ENCODE measurements at places on chromosomes 5 and 9. TPM values are rescaled to one million over a fixed set of nuclear protein-coding genes. Genes with fewer than 3 reads are reported as not detected.

Gene ANKRD18A
- polyA plus RNA-seq, result 7.6 TPM

Gene PAIP1
- polyA plus RNA-seq, result 96.6 TPM

Gene NCS1
- polyA plus RNA-seq, result 4.7 TPM

Gene ACSL6
- polyA plus RNA-seq, result 3.8 TPM

Gene CDKN2B-AS1
- 2.3 TPM for polyA plus RNA-seq

Gene TAF11L10
- not detected for polyA plus RNA-seq

Gene EGR1
- polyA plus RNA-seq, result 4.1 TPM

DNA sequence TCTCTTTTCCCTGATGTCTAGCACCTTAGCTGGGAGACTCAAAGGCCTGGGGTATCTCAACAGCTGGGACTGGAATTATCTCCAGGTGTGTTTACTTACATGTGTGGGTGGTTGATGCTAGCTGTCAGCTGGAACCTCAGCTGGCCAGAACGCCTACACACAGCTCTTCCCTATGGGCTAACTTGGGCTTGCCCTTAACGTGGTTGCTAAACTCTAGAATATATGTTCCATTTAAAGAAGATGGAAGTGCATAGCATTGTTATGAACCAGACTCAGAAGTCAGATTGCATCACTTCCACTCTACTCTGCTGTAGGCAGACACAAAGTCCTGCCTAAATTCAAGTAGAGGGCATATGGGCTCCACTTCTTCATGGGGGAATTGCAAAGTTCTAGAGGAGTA lies 29.3 kb downstream of the SGCD start:
- DNase-seq, result no peak
- H3K27me3 ChIP-seq, result no peaks in the 10 kb centered on the region
- no peaks in the 10 kb centered on the region for H3K4me1 ChIP-seq
- H3K27ac ChIP-seq, result no peak overlapping the region
- no peak overlapping the region for H3K4me3 ChIP-seq

DNA sequence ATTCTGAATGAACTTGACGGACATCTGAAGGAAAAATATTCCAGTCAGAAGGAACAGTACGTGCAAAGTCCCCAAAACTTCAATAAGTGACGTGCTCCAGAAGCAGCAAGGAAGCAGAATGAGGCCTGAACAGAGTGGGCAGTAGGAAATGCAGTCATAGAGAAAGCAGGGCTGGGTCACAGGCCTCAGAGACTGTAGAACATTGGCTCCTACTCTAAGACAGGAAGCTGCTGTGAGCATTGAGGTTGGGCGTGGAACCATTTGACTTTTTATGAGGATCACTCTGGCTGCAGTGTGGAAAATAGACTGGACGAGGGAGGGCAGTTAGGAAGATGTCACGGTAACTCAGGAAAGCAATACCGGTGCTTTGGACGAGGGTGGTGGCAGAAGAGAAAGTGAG lies 64.0 kb downstream of the DOCK8 start:
- DNase-seq, result no peak
- no peak overlapping the region for H3K27ac ChIP-seq
- H3K36me3 ChIP-seq, result no peaks in the 10 kb centered on the region
- H3K4me3 ChIP-seq, result no peak overlapping the region
- H3K27me3 ChIP-seq, result no peaks in the 10 kb centered on the region

DNA sequence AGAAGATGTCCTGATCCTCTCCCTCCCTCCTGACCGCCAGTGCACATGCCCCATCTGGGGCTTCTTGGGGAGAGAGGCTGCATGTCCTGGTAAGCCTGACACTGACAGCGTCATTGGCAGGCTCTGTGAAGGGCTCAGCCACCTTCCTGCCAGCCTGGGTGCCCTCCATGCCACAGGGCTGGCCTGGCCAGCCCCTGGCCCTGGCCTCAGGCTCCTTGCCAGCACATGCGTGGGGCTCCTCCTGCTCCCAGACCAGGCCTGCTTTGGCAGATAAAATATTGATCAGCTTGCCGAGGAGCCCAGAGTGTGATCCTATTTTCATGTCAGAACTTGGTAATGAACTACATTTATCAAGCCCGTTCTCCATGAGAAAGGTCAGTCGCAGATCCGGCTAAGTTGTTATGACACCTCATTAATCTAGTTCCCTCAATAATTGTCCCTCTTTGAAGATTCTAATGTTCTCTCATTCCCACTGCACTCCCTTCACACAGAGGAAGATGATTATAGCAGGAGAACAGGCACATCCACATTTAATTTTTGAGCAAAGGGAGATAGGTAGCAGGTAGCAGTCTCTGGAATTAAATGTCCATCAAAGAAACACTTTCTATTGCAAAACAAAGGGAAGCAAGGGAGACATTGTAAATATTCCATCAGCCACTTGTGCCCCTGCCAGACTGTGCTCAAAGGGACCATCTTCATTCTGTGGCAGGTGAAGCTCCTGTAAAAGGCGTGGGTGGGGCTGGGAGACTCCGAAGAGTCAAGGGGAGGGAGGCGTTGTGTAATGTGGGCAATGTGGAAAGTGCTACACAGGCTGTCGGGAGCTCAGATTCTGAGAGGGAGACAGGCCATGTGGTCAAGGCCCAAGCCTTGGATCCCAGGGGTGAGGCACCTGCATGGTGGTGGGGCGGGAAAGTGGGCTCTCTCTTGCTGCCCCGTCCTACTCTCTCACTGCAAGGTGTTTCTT lies 272.0 kb downstream of the HSPA4 start:
- no peak for DNase-seq
- H3K27me3 ChIP-seq, result peaks cover 4% of the 10 kb centered on the region
- no peak overlapping the region for H3K27ac ChIP-seq
- no peaks in the 10 kb centered on the region for H3K36me3 ChIP-seq

GRCh38 chr5:139747583-139748504 lies 47.8 kb upstream of the PSD2 start:
- no peak for DNase-seq
- peak overlapping the region; percentile 49 for H3K4me3 ChIP-seq
- H3K27ac ChIP-seq, result no peak overlapping the region
- H3K27me3 ChIP-seq, result 0 out of 2 replicates have a peak, but pooled peaks cover 2% of the 10 kb centered on the region
- H3K36me3 ChIP-seq, result no peaks in the 10 kb centered on the region

DNA sequence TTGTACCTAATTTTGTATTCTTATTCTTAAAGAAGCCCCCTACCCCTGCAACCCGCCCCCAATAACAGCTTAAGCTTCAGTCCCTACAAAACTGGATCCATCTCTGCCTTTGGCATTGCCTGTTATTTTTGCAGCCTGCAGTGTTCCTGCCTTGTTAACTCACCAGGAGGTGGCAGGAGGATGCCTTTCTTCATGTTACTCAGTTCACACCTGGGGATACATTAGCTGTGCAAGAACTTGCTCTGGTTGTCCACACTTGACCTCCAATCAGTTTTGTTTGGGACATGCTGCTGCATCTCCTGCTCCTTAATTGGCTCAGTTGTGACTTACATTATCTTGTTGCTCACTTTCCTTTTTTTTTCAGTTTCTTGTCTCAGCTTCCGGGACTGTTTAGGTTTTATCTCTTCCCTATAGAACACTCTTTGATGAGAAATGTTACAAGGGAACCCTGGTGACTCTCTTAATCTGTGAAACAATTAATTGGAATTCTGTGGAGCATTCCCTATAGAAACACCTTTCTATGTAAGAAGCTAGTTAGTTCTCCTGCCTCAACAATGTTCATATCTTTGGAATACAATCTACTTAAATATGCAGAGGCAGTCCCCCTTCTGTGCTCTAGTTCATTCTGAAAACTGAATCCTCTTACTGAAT lies 467.7 kb upstream of the ACO1 start:
- H3K36me3 ChIP-seq, result peaks cover 7% of the 10 kb centered on the region
- H3K4me3 ChIP-seq, result no peak overlapping the region
- H3K4me1 ChIP-seq, result peaks cover 12% of the 10 kb centered on the region
- H3K27ac ChIP-seq, result no peak overlapping the region
- peak; percentile 11 for DNase-seq

DNA sequence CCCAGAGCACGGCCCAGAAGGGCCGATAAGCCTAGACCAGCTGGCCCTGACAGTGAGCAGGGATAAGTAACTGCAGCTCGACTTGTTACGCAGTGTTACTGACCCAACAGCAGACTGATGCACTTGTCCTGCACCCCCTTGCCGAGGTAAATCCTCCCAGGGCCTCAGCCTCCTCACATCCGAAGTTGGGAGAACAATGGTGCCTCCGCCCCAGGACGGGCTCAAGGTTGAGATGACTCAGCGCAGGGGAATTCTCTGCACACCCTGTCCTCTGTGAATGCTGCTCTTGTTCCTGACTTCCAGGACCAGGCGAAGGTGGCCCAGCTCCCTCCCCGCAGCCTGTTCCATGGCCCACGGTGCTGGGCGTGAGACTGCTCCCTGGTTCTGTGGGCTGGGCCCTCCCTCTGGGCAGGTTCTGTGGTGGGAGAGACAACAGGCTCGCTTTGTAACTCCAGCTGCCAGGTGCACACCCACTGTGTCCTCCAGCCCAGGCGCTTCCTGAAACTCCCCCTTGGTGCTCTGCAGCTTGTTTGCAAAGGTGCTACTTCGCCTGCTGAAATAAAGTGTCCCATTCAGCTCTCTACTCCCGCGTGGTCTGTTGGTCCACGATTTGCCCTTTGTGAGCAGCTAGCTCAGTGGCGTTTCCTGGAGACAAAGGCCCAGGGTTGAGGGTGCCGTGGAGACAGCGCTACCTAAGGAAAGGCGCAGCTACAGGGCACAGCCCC lies 40.1 kb upstream of the SLC6A19 start:
- peak overlapping the region; percentile 28 for H3K27ac ChIP-seq
- peaks cover 59% of the 10 kb centered on the region for H3K27me3 ChIP-seq
- H3K4me1 ChIP-seq, result peaks cover 73% of the 10 kb centered on the region
- DNase-seq, result peak; percentile 94

DNA sequence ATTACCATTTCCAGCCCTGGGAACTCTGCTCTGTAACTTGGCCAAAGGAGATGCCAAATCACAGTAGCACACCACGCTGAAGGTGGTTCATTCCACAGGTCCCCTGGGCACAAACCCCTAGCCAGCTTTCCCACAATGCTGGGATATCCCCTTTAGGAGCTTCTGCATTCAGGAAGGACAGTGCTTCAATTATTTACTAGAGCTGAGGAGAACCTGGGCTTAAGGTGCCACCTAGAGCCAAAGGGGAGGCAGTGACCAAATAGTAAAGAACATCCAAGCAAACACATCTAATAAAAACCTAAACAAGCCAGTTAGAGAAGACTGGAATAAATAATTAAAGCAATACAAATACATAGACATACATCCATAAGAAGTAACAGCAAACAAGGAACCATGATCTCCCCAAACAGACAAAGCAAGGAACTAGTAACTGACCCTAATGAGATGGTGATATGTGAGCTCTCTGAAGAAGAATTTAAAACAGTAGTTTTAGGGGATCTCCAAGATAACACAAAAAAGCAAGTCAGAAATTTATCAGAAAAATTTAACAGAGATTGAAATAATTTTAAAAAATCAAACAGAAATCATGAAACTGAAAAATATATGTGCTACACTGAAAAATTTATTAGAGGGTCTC lies 14.6 kb downstream of the KIF4B start:
- H3K27ac ChIP-seq, result no peak overlapping the region
- DNase-seq, result peak; percentile 52
- H3K4me1 ChIP-seq, result 0 out of 2 replicates have a peak, but pooled peaks cover 5% of the 10 kb centered on the region
- no peak overlapping the region for H3K4me3 ChIP-seq

GRCh38 chr9:127925959-127926905 lies 4.3 kb downstream of the PIP5KL1 start:
- H3K4me1 ChIP-seq, result peaks cover 33% of the 10 kb centered on the region
- no peak overlapping the region for H3K4me3 ChIP-seq
- H3K27ac ChIP-seq, result no peak overlapping the region
- no peak for DNase-seq
- H3K36me3 ChIP-seq, result no peaks in the 10 kb centered on the region
- peaks cover 38% of the 10 kb centered on the region for H3K27me3 ChIP-seq

DNA sequence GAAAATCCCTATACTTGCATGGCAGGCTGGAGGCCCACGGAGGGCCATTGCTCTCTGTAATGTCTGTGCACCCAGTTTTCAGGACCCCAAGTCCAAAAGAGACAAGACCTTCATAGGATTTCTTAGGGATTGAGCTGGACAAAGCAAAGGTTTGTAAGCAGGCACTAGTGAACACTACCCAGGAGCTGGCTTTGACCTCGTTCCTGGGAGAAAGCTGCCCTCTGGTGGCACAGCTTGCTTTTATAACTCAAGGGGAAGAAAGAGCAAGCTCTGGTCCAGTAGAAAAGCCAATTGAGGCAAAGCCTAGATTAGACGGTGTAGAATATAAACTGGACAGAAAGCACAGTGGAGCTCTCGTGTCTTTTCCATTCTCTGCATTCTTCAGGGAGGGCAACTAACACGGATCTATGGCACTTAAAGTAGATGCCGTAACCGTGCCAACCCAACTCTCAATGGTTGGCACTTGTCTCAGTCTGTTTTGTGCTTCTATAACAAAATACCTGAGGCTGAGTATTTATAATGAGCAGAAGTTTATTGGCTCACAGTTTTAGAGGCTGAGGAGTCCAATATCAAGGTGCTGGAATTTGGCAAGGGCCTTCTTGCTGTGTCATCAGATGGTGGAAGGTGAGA lies 7.9 kb downstream of the GABRP start:
- H3K27me3 ChIP-seq, result no peaks in the 10 kb centered on the region
- no peaks in the 10 kb centered on the region for H3K4me1 ChIP-seq
- peak; percentile 27 for DNase-seq
- no peaks in the 10 kb centered on the region for H3K36me3 ChIP-seq

DNA sequence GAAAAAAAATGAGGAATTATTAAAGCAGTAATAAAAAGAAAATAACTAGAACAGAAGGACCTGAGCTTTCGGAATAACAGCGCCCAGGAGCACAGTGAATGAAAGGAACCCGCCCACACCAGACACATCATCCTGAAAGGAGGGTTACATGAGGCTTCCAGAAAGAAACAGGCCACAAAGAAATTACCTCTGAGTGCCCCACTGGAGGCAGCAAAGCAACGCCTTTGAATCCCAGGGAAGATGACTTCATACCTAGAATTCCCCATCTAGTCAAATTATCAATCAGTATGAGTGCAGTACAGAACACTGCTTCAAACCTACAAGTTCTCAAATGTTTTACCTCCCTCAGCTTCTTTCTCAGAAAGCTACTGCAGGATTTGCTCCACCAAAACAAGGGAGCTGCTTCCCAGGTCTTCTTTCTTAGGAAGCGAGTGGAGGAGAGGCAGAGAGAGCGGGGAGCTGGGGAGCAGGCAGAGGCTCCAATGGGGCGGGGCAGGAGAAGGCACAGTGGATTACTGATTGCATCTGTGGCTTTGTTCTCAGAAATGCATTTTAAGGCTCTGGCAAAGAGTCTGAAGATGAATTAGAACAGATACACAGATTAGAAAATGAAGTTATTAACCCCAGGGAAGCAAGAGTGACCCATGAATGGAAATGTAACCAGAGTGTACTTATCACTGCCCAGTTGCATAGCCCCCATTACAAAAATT lies 87.1 kb downstream of the SEMA4D start:
- H3K36me3 ChIP-seq, result no peaks in the 10 kb centered on the region
- no peak for DNase-seq
- H3K27ac ChIP-seq, result no peak overlapping the region

DNA sequence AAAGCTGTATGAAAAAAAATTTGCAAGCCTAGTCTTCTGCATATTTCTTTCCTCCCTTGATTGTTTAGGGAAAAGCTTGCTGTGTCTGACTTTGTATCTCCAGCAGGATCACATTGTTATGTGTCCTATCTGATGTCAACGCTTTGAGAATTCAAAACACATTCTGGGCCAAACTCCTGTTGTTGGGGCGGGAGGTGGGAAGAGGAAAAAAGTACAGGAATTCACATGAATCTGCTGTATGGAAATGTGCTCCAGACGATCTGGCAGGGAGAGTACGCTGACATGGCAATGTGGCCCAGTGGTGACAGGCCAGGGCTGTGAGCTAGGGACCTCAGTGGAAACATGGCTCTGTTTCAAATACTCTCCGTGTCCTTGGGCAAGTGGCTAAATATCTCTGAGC lies 87.4 kb upstream of the GNA14 start:
- no peak overlapping the region for H3K27ac ChIP-seq
- no peaks in the 10 kb centered on the region for H3K36me3 ChIP-seq
- H3K4me1 ChIP-seq, result no peaks in the 10 kb centered on the region
- DNase-seq, result no peak
